ENCODE measurements at places on chromosomes 12 and 14.

GRCh38 chr12:41438854-41439541 lies 250.9 kb downstream of the PDZRN4 start:
- no peak for DNase-seq

- DNase-seq = no peak
These were observed 65.6 kb downstream of the CCDC88C start for GRCh38 chr14:91352053-91352452.

- DNase-seq = no peak
These were observed 468.1 kb downstream of the NPAS3 start for GRCh38 chr14:33406766-33407165.

DNA sequence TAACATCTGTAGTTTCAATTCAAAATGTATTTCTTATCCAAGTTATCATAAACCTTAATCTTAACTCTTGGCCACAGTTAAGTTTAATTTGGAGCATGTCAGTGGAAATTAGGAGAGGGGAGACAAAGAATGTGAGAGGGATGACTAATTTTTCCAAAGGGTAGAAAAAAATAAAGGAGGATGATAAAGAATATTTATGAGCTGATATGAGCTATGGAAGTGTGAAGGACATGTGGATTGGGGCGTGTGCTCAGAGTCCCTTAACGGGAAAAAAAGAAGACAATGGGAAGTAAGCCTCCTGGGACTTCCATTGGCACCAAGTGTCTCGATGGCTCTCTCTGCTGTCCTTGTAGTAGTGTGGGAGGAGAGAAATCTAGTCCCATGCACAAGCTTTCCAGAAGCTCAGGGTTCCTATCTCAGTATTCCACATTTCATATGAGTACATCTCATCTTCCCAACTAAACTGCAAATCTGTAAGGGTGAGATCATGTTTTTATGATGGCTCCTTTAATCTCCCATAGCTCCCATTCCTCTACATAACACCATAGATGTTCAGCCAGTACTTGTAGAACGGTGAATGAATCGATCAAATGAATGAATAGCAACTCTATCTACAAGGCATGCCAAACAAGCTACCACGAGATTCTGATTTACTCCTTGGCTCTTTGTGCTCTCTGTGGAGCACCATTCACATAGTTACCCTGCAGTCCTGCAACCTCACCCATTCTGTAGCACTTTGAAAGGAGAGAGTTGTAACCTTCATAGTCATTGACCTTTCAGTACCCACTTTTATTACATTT lies 27.4 kb downstream of the BCL2L14 start:
- no peak for DNase-seq

DNA sequence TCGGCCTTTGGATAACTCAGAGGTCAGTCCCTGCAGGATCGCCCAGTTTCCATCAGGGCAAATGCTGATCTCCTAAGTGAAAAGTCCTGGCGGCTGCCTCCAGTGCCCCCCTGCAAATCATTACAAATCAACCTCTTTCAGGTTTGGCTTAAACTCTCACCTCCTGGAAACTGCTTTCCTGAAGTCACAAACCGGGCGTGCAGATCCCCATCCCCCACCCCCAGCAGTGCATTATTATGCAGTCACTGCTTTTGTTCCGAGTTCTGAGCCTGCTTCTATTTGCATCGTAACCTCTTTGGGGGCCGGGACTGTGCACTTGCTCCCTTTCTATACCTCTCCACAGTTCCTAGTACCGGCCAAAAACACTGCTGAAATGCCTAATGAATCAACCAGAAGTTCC lies at the start of gene USP44:
Gene USP44 (minus strand): TSS at position 172 of the 400 bp plus-strand sequence. CDS start 17,220 bp downstream, outside the sequence.
- no peak for DNase-seq

DNA sequence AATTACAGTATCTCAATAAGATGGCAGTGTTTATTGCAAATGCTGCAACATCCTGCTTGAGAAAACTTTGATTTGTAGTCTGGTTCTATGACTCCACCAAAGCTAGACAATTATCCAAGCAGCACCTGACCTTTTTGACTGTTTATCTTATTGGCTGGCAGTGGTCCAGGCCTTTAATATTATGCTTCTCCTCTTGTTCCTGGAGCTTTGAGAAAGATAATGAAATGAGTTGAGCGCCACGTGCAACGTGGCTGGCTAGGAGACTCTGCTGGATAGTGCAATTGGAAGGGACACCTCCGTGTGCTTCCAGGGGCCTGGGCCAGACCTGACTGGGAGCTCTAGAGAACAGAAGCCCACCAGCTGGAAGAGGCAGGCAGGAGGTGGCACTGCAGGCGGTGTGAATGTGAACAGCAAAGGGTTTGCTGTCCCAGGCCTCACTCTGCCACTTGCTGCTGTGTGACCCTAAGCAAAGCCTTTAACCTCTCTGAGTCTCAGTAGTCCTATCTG lies 349.3 kb downstream of the CACNA1C start:
- no peak for DNase-seq

- no peak for DNase-seq
These were observed 10.5 kb upstream of the PLBD2 start for GRCh38 chr12:113347892-113348291.

- no peak for DNase-seq
These were observed 212.8 kb upstream of the NOVA1 start for GRCh38 chr14:26810631-26811030.

GRCh38 chr12:128534906-128535305 lies 267.9 kb downstream of the TMEM132C start:
- no peak for DNase-seq

DNA sequence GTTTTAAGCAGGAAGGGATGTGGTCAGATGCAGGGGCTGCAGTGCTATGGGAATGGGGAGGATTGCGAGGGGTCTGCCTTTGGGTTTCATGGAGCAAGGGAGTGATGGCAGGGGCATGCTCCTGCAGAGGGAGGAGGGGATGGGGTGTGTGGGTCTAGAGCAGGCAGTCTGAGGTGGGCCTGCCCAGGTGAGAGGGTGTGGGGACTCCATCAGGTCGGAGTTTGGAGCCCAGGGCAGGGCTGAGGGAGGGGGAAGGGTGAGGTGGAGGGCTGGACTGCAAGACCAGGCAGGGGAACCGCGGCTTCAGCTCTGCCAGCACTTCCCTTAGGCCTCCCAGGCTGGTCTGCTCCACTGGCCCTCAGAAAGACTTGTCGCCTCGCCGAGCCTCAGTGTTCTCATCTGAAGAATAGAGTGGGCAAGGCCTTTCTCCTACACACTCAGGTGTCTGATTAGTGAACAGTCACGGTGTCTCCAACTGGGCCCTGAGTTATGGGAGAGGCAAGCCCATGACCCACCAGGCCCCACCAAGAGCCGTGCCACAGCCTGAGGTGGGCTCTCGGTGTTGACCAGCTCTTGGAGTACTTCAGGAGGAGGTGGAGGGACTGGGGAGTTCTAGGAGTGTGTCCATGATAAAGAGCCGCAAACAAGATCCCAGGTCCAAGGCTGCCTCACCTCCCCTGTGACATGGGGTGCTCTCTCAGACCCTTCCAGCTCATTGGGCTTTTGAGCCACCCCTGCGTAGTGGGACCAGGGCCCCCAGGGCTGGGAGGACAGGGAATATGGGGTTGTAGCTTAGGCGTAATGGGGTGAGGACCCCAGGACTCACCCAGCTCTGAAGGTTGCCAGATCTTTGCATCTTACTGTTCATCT lies 20.1 kb upstream of the KRT80 start:
- DNase-seq = no peak

DNA sequence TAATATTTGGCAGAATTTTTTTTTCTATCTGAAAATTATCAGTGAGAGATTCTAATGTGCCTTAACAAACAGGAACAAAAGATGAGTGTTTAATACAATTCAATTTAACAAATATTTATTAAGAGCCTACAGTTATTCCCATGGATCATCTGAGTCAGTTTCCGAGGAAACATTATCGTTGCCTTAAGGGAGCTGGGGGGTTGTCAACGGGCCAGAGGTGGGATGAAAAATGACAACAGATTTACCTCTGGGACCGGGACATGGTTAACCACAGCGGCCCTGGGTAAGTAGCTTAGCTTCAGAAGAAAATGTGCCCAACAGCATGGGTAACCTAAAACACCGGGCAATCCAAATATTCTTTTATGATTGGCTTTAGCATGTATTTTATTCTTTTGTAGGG lies 113.6 kb downstream of the DAD1 start:
- no peak for DNase-seq

DNA sequence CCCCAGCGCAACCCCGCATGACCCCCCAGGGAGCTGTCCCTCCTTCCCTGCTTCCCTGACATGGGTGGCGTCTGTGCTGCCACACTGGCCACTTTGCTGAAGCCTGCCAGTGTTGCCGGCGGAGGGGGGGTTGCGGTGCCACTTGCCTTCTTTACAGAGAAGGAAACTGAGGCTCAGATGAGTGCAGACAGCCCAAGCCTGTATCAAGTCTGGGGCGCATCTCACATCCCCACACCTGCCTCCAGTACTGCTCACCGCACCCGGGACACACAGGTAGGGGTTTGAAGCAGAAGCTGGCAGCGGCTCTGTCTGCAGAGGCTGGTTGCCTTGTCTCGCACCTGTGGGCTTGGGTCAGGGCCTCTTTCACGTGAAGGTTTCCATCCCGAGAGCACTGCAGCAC lies 104.7 kb upstream of the RTL1 start:
- no peak for DNase-seq

- no peak for DNase-seq
These were observed 73.5 kb upstream of the ALX1 start for GRCh38 chr12:85206543-85206942.

DNA sequence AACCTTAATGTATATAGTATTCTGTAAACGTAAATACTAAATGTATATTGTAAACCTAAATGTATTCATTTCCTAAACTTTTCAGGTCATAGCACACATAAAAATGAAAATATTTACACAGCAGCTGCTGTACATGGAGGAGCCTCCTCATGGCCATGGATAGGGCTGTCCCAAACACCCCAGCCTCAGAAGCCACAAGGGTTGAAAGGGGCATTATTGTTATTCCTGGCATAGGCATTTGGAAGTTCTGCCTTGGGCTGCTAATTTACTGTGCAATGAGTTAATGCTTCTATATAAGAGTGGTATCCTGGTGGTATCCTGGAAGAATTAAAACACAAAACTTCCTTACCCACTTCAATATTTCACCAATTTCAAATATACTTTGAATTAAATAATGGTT lies 159.4 kb downstream of the SLC5A8 start:
- DNase-seq = no peak

GRCh38 chr14:51616724-51617409 lies 34.8 kb upstream of the FRMD6 start:
- no peak for DNase-seq

GRCh38 chr12:77294016-77294415 lies 228.6 kb upstream of the E2F7 start:
- no peak for DNase-seq

GRCh38 chr14:22597265-22597664 lies 835 bp upstream of the ABHD4 start:
- DNase-seq = no peak

- DNase-seq = no peak
These were observed 21.3 kb downstream of the TPCN1 start for GRCh38 chr12:113242560-113242959.

DNA sequence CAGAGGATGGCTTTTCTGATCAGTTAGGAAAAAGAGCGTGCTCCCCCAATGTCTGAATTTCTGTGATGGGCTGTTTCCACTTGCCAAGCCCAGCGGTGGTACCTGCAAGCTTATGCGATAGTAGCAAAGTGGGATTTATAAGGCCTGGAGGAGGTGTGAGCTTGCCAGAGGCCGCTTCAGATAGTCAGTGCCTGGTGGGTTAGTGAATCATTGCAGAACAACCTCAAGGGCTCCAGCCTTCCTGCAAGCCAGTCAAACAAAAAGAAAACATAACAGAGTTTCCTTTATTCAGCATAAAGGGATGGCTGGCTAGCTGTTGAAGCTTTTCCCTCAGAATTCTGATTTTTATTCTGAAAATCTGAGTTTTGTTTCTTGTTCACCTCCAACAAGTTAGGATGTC lies 7.6 kb upstream of the BMP4 start:
- DNase-seq = no peak

- DNase-seq = no peak
These were observed 42.2 kb upstream of the CAPRIN2 start for GRCh38 chr12:30796891-30797371.

DNA sequence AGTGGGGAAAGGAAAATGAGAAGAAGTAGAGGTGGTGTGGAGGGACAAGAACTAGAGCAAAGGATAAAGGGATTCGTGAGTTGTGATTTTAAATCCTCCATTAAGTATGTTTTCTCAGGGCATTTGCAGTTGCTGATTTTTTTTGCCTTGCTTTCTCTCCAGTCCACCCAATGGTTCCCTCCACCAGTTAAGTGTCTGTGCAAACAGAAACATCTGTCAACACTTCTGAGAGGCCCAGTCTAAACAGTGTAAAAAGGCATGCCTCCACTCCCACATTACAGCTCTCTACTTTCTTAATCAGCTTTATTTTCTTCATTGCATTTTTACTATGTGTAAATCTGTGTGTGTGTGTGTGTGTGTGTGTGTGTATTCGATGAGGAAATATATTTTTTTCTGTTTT lies 141.2 kb downstream of the PPFIA2 start:
- DNase-seq = no peak

- DNase-seq = no peak
These were observed 105.7 kb upstream of the RASSF8 start for GRCh38 chr12:25852792-25853191.

- peak; percentile 27 for DNase-seq
These were observed 9.9 kb downstream of the BCL7A start for GRCh38 chr12:122031342-122032216.

- DNase-seq = no peak
These were observed 814 bp downstream of the ANKRD13A start for GRCh38 chr12:109999983-110000505.

GRCh38 chr14:59677771-59678231 lies 101.2 kb upstream of the CCDC175 start:
- no peak for DNase-seq

- DNase-seq = no peak
These were observed 523 bp upstream of the SLC6A15 start for GRCh38 chr12:84913129-84913515.

GRCh38 chr12:109433618-109434017 lies 43.5 kb downstream of the KCTD10 start:
- no peak for DNase-seq

- no peak for DNase-seq
These were observed 203.4 kb downstream of the TTC7B start for GRCh38 chr14:90612801-90613200.

- DNase-seq = no peak
These were observed 48.8 kb downstream of the ACSM4 start for GRCh38 chr12:7352661-7353060.

DNA sequence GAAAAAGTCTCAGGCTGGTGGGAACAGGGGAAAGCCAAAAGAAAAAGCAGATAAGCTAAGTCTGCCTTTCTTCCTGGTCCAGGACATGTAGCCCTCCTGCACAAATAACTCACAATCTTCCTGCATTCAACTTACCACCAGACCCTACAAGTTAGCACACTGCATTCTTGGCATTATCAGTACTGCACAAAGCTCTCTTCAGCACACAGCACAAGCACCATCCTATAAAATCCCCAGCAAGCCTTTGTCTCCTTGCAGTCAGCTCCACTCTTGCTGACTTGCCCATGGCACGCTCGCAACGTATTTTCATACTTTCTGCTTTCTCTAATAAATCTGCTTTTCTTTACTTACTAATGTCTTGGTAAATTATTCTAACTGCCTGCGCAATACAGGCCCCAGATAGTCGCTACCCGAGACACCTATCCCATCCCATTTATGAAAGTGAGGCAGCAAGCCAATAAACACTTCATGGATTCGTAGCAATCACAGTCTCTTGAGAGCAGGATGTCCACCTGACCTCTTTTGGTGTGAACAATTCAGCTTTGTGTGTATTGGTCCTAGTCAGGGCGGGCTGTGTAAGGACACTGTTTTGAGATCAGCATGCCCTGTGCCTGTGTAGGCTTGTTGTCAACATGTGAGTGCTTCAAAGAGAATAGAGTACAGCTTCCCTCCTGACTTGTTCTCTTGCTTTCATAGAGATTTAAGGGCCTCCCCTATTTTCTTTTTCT lies 49.0 kb downstream of the TMEM117 start:
- DNase-seq = no peak

Measured in GDM1 (cell line).